Esophagus squamous epithelium (tissue), 5 donors: ENCODE measurements at places on chromosomes 1 and 21. TPM values are rescaled to one million over a fixed set of nuclear protein-coding genes. Genes with fewer than 3 reads are reported as not detected.

Gene ITLN2
- not detected for total RNA-seq

Gene FGR
- 1.2 TPM for total RNA-seq

Gene BNIPL
- 94.8 TPM for total RNA-seq

Gene TTC24
- total RNA-seq, result not detected

Gene PCP4
- 12.7 TPM for total RNA-seq

Gene ADGRL4
- 7.1 TPM for total RNA-seq

Gene TTC34
- 0.04 TPM for total RNA-seq

Gene FAM229A
- 2.3 TPM for total RNA-seq

Gene SLC9C2
- total RNA-seq, result not detected

Gene PEAR1
- 3.6 TPM for total RNA-seq

Gene CNR2
- not detected for total RNA-seq

Gene S100A4
- 71.6 TPM for total RNA-seq

Gene MPZ
- 0.94 TPM for total RNA-seq

Gene LCK
- 4.5 TPM for total RNA-seq

Gene CACNA1S
- total RNA-seq, result not detected

Gene CAMSAP2
- 19.2 TPM for total RNA-seq

Gene BTG3
- 29.5 TPM for total RNA-seq
